GF-D8 (cell line): ENCODE measurements at places on chromosomes 6 and 20.

DNA sequence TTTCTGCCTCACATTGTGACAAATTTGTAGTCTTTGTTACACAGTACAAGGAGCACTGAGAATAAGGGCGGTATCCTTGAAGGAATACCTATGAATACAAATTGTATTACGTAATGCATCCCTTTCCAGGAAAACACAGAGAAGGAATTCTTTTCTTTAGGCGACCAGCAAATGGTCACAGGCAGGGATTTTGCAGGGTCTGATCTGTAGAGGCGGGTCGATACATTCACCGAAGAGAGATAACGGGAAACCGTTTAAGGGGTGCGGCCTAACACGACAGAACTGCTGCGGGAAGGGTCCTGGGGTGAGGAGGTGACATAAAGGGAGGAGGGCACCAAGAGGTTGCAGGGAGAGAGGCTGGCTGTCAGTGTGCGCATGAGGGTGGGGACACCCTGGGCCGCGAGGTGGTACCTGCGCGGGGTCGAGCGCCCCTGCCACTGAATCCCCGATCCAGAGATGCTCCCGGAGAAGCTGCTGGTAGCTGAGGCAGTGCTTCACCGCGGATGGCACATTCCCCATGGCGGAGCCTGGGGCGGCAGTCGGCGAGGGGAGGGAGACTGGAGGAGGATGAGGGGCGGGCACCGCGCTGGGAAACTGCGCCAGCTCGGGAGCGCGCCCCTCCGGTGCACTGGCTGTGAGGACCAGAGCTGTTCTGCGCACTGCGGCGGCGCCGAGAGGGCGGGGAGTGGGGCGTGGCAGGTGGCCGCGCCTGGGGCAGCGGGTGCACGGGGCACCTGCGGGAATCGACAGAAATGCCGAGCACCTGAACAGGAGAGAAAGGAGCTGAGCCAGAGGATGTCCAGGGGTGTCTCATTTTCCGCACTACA, at the start of gene HMGCLL1:
TSS of gene HMGCLL1 (minus strand) at position 656 of the 827 bp plus-strand sequence. CDS start at position 519, 137 bp downstream.
- no peak for DNase-seq

DNA sequence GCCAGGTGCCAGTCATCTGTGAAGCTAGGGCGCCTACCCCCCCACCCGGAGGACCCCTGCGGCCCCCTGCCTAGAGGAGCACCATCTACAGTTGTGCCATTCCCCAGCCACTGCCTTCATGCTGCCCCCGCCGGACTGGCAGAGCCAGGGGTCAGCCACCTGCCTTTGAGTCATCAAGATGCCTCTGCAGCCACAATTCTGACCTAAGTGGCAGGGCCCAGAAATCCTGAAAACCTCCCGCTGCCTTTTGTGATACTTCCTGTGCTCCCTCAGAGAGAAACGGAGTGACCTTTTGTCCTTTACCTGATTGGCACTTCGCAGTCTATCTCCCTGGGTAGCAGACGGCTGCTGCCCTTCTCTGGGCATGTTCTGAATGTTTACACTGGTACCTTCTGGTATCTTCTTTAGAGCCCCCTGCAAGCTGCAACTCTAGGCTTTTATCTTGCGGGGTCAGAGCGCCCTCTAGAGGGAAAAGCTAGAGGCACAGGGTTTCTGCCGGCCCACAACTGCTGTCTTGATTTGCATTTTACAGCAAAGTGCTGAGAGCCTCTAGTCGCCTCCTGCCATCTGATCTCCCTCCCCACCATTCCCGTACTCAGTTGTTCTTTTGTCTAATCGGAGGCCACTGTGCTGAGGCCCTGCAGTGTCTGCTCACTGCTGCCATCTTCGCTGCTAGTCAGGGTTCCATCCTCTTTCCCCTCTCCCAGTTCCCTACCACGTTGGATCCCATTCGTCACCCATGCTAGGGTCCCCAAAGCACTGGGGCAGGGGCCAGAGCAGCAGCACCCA, 26.9 kb downstream of the SPATA2 start:
- no peak for DNase-seq

DNA sequence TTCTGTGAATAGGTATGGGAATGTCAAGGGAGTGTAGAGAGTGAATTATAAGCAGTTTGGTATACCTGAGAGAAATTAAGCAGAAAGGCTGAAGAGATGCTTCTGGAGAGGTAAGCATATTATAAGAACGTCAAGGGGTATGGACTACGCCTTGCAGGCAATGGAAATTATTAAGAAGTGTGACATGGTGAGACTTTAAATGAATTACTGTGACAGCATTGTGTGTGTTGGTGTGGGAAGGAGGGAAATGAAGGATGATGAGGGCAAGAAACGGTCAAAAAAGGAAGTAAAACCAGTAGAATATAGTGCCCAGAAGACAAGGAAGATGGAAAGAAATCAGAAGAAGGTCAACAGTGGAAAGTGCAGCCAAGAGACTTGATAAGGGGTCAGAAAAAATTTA, 5.9 kb downstream of the KHDRBS2 start:
- no peak for DNase-seq

DNA sequence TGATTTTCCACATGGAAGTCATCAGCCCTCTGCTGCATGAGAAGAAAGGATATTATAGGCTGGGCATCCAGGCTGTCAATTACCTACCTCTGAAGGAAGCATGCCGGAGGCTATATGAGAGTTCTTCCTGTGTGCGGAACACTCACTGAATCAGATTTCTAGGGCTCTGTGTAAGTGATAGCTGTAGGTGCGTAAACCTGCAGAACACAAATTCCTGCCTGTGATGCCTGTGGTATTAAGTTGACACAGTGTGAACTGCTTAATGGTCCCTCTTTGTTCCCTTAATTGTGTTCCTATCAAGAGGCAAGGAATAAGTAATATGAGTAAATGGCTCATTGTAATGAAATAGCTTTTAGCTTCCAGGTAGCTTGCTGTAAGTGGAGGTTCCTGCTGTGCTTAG, 103.3 kb downstream of the ANKS1A start:
- no peak for DNase-seq

GRCh38 chr6:136920216-136920615, 1.9 kb upstream of the SLC35D3 start:
- DNase-seq, result peak; percentile 26

GRCh38 chr6:26575494-26575939, 21.2 kb upstream of the ABT1 start:
- no peak for DNase-seq

DNA sequence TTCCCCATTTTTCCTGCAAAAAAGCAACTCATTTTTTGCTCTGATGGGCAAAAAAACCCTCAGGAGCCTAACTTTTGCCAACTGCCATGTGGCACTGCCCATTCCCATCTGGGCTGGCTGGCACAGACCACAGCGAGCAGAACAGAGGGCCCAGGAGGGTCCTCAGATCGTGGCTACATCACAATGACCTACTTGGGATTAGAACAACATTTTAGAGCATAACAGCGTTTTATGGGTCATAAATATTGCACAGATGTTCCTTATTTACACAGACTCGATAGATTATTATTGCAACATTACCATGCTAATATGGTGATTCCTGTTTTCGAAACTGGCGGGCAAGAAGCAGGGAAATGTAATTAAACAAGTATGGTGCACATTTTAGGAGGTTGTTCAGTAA, 28.0 kb downstream of the PTPRT start:
- DNase-seq, result no peak

GRCh38 chr6:121633309-121633708, 197.9 kb downstream of the GJA1 start:
- no peak for DNase-seq

DNA sequence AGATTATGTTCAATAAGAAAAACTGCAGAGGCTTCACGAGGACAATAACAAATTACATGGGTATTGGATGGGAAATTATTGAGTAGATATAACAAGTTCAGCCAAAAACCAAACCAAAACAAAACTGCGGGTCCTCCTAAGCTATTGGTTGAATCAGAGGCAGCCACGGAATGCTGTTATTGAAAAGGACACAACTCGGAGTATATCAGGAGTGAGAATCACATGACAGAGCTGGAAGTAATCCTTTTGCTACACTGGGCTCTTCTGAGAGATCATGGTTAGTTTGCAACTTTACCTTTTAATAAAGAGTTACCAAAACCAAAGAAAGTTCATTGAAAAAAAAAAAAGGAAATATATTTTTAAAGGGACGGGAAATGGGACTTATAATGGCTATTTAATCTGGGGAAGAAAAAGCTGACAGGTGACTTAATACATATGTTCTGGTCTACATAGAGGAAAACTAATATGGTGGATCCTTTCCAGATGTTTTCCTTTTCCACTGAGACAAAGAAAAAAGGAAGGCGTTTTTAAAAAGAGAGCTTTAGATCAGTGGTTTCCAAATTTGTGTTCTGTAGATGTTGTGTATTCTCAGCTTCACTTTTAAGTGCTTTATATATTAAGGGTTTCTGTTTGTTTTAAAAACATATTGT, 6.9 kb upstream of the CITED2 start:
- no peak for DNase-seq

DNA sequence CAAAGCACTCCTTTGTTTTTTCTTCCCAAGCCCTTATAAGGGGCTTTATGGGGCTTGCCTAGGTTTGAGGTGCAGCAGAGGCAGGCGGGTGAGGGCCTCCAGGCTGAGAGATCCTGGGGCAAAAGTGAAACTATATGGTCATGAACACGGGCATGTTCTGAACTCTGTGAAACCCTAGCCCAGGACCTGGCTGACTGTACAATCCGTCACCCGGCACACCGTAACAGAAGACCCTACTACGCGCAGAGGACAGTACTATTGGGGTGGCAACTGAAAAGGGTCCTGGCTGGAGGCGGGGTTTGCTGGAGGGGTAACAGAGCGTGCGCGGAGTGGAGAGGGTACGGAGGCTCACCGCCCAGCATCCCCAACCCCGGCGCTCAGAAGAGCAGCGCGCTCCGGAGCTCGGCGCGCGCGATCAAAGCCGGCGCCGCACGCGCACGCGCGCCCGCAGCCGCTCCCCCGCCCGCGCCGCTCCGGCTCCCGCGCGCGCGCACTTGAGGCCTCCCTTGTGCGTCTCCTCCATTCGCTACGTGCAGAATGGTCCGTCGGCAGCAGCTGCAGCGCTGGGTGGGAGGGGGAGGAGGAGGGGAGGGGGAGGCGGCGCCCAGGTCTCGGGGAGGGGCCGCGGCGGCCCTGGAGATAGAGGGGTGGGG, 54.2 kb downstream of the MRPL14 start:
- DNase-seq, result no peak

GRCh38 chr6:5164092-5164491, 79.0 kb downstream of the PPP1R3G start:
- DNase-seq, result no peak

DNA sequence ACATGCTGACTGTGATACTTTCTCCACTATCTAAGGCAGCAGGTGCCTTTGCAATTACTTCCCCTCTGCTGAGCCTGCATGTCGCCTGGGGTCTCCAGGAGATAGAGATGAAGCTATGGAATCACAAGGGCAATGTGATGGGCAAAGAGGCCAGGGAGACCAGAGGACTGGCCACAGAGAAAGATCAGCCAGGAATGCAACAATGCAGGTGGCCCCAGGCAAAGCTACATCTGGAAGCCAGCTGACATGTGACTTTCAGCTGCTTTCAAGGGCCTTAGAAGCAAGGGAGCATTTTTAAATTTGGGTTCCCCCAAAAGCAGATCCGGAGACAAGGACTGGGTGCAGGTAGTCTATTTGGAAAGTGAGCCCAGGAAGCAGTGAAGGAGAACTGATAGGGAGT, 107.9 kb upstream of the SRSF6 start:
- DNase-seq, result no peak

- no peak for DNase-seq
Measured at GRCh38 chr6:2611092-2611491, 139.6 kb downstream of the MYLK4 start.

- no peak for DNase-seq
Measured at GRCh38 chr6:122839472-122839871, 50.4 kb downstream of the SMPDL3A start.

- DNase-seq, result no peak
Measured at GRCh38 chr6:132234356-132234755, 166.9 kb downstream of the MOXD1 start.

DNA sequence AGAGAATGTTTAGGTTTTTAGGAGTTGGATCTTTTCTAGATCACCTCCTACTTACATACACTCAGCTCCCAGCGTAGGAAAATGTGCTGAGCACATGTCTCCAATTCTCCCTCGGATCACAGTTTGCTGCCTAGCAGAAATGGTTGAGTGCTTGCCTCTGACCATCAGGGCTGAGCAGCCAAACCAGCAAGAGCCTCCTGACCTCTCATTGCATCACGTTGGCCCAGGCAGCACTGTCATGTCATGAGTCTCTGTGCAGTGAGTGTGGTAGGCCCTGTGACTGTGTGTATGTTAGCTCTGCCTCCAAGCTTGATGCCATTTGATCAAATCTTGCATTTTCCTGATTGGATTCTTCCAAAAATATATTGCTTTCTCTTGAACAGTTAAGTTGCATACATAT, 112.0 kb downstream of the LRRC1 start:
- DNase-seq, result no peak

- no peak for DNase-seq
Measured at GRCh38 chr6:137879299-137879698, 12.2 kb downstream of the TNFAIP3 start.

DNA sequence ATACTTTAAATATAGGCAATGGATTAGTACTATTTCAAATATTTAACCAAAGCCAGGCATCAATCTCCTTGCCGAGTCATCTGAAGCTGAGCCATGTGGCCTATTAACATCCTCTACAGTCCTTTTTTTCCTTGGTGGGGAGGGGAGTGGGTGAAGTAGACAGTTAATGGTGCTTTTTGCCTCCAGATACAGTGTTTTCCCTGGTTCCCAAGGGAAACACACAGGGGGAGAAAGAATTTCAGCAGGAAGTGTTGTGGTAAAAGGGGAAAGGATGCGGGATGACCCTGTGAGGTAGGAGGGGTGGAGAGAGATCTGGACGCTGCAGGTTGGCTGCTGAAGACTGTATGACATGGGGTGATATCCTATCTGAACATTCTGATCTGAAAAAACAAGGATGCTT, 9.6 kb downstream of the CLDN20 start:
- DNase-seq, result no peak

- no peak for DNase-seq
Measured at GRCh38 chr6:28125401-28125800, 992 bp downstream of the ZSCAN16 start.

DNA sequence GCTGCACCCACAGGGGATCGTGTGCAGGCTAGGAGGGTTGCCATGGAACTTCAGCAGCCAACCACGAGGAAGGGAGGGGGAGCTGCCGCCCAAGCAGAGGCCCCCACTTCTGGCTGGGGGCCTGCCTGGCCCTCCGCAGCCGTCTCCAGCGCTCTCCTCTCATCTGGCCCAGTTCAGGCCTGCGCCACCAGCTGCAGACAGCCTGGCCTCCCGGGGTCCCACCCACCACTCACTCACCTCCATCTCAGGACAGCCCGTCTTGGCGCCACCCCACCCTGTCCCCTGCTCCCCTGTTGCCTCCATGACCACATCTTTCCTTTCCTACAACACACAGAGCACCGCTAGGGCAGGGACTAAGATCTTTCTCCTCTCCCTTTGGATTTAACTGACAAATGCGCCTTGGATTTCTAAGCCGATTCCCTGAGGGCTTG, 98.7 kb downstream of the ANKRD60 start:
- DNase-seq, result no peak
